Foreskin keratinocyte (primary cell): ENCODE measurements at places on chromosomes 2 and 18. TPM values are rescaled to one million over a fixed set of nuclear protein-coding genes. Genes with fewer than 3 reads are reported as not detected.

- peak; percentile 53 for DNase-seq
Observed at GRCh38 chr2:156334496-156335478, 2.3 kb upstream of the NR4A2 start.

ZEB2 gene
- 0.03 and 0.11 TPM in 2 replicates for total RNA-seq

DNA sequence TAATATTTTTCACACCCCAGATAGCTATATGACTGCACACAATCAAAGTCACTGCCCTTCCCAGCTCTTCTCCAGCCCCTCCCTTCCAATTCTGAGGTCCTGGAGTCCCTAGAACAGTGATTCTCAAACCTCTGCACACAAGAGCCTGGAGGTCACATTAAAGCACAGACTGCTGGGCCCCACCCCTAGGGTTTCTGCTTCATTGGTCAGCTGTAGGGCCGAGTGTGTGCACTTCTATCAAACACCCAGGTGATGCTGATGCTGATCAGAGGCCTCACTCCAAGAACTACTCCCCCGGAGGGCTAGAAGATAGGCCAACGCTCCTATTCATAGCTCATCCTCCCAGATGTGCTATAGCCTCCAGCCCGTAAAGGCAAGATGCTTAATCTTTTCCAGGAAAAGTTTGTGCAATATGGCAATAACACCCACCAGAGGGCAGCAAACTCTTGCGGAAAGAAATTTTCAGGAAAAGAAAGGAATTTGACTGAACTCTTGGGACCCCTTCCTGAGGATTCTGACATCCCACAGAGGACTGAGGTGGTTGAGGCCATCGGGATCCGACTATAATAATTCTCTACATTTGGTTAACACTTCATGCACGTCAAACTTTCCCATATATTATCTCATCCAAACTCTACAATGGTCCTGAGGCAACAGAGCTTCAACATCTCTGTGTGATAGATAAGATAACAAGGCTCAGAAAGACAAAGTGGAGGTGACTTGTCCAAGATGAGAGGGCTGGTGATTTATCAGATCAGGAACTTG is 194.2 kb upstream of the PKDCC start:
- no peak for DNase-seq

SLC30A3 gene
- 0.07 TPM in 1 of 2 replicates, not detected in the other for total RNA-seq
